Spleen (tissue), 13 donors: ENCODE measurements at places on chromosomes 11 and 22. TPM values are rescaled to one million over a fixed set of nuclear protein-coding genes. Genes with fewer than 3 reads are reported as not detected.

GRCh38 chr11:132051704-132052103 lies 681.3 kb downstream of the NTM start:
- DNase-seq: no peak
- H3K36me3 ChIP-seq: no peaks in the 10 kb centered on the region
- no peaks in the 10 kb centered on the region for H3K27me3 ChIP-seq
- H3K27ac ChIP-seq: no peak overlapping the region
- no peaks in the 10 kb centered on the region for H3K4me1 ChIP-seq
- no peak overlapping the region for H3K4me3 ChIP-seq

SCUBE2 gene
- polyA plus RNA-seq: 5.5 TPM

- no peaks in the 10 kb centered on the region for H3K4me1 ChIP-seq
- H3K36me3 ChIP-seq: no peaks in the 10 kb centered on the region
- no peak overlapping the region for H3K27ac ChIP-seq
These were observed 14.3 kb downstream of the CLDN5 start for GRCh38 chr22:19509923-19510322.

DNA sequence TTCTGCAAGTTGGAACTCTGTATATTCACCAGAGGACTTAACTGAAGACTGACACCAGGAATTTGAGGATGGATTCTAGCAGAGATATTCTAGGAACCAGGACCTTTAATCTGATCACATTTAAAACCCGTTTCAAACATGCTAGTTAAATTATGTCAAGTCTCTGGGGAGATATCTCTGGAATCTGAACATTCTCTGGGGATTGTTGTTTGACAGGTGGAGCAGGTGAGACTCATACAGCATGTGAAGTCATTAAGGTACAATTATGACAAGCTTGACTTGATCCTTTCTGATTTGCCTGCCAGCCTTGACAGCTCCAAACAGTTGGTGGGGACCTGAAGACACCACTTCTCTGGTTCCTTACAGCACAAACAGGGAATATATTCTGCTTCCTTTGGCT lies 100.3 kb downstream of the FAT3 start:
- H3K27ac ChIP-seq: no peak overlapping the region
- no peaks in the 10 kb centered on the region for H3K27me3 ChIP-seq
- no peaks in the 10 kb centered on the region for H3K4me1 ChIP-seq
- no peaks in the 10 kb centered on the region for H3K36me3 ChIP-seq
- DNase-seq: no peak

KCNE3 gene
- polyA plus RNA-seq: 9.6 TPM

DNA sequence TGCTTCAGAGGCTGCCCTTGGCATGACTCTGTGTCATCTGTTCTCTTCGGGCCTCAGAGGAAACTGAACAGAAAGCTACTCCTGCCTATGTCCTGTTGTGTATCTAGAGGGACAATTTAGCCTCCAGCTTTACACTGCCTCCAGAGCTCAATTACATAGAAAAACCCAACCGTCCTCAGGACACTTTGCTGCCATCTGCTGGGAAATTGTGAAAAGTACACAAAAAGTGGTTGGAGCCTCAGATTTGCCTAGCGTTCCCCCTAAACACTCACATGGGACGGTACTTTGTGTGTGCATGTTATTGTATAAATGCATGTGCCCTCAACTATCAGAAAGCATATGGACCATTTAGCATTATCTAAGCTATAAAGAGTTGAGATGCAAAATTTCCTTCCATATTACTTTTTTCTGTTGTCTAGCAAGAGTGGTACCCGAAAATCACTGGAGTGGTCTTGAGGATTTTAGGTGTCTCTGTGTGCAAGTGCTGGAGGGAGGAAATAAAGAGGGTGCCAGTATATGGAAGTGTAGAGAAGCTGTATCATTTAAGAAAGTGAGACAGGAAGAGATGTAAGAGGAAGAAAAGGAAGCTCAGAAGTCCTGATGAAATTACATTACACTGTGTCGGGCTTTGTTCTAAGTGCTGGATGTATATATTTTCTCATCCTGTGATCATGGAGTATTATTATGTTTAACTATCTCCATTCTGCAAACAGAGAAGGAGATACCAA lies 8.7 kb upstream of the MS4A4E start:
- H3K27ac ChIP-seq: no peak overlapping the region
- no peak for DNase-seq
- H3K4me1 ChIP-seq: peaks cover 19% of the 10 kb centered on the region

- DNase-seq: no peak
- no peak overlapping the region for H3K27ac ChIP-seq
- peaks cover 25% of the 10 kb centered on the region for H3K36me3 ChIP-seq
These were observed 17.6 kb upstream of the NCR3LG1 start for GRCh38 chr11:17333799-17334586.

DRICH1 gene
- polyA plus RNA-seq: 0.29 TPM

UCP3 gene
- 1.5 TPM for polyA plus RNA-seq

GAB4 gene
- not detected for polyA plus RNA-seq

DNA sequence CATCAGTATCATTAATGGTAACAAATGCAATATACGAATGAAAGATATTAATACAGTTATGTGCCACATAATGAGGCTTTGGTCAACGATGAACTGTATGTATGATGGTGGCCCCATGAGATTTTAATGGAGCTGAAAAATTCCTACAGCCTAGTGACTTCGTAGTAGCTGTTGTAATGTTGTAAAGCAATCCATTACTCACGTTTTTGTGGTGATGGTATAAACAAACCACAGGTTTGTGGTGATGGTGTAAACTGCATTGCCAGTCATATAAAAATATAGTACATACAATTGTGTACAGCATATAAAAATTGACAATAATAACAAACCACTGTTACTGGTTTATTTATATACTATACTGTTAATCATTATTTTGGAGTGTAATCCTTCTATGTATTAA lies 27.4 kb upstream of the GRIA4 start:
- no peaks in the 10 kb centered on the region for H3K27me3 ChIP-seq
- H3K36me3 ChIP-seq: no peaks in the 10 kb centered on the region

CCS gene
- polyA plus RNA-seq: 161 TPM

DNA sequence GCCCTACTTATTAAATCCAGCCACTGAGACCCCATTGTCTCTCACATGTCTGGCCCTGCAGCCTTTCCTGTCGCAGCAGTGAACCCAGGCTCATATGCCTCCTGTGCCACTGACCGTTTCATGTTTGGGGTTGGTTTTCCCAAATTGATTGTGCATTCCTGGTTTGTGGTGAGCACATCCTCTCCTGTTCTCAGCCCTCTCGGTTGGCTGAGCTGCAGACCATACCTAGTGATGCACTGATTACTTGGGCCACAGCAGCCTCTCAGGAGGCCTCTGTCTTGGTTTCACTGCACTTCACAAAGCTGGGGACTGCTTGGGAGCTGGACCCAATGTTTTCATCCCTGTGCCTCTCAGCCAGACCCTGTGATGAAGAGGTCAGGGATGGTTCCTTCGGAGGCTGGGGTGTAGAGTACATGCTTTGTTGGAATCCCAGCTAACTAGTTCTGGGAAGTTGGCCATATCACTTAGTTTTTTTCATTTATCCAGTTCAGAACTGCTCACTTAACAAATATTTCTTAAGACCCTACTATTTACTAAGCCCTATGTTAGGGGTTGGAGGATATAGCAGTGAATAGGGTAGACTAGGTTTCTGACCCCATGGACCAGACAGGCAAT lies 30.9 kb downstream of the PARVA start:
- no peak overlapping the region for H3K4me3 ChIP-seq
- no peak for DNase-seq
- H3K36me3 ChIP-seq: no peaks in the 10 kb centered on the region

FAM83F gene
- 0.02 TPM for polyA plus RNA-seq

DNA sequence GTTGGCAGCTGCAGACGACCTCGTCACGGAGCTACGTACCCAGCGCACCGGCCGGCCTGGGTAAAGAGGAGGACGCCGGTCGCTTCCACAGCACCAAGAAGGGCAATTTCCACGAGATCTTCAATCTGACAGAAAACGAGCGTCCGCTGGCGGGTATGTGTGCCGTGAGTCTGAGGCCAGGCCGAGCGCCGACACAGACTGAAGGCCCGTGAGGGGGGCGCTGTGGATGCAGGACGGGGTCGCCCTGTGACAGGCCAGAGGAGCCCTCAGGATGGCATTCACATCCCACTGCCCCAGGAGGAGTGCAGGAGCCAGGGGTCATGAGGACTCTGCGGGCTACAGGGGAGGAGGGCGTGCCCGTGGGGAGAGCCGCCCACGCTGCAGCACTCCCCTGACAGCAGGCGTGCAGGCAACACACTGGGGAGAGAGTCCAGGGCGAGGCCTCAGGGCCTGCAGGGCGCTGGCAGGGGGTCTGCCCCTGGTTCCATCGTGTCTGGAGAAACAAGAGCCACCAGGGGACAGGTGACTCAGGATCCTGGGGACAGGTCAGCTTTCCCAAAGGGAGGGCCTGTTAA lies 53.6 kb downstream of the GRAMD4 start:
- no peak overlapping the region for H3K4me3 ChIP-seq
- H3K27ac ChIP-seq: peak overlapping the region; percentile 65
- H3K4me1 ChIP-seq: peaks cover 50% of the 10 kb centered on the region
- H3K36me3 ChIP-seq: peaks cover 96% of the 10 kb centered on the region
- no peak for DNase-seq

DNA sequence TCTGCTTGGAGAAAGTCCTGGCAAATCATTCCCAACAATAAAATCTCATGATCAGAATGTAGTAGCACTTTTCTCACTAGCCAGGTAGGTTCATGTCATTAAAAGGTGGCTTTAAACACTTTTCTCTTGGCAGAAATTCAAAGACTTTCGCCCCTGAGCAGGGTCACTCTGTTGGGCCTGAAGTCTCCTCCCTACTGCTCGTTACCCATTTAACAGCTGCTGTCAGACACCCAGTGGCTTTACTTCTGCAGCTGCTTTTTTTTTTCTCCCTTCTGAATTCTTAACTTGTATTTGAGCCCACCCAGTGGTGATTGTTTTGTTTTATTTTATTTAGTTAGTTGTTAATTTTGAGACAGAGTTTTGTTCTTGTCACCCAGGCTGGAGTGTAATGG lies 25.0 kb downstream of the ARHGAP8 start:
- no peak overlapping the region for H3K4me3 ChIP-seq
- no peak for DNase-seq
- no peak overlapping the region for H3K27ac ChIP-seq

- no peaks in the 10 kb centered on the region for H3K36me3 ChIP-seq
- no peak for DNase-seq
- no peak overlapping the region for H3K27ac ChIP-seq
- H3K4me1 ChIP-seq: no peaks in the 10 kb centered on the region
- no peak overlapping the region for H3K4me3 ChIP-seq
These were observed 261.5 kb downstream of the LARGE1 start for GRCh38 chr22:33658775-33659174.

DNA sequence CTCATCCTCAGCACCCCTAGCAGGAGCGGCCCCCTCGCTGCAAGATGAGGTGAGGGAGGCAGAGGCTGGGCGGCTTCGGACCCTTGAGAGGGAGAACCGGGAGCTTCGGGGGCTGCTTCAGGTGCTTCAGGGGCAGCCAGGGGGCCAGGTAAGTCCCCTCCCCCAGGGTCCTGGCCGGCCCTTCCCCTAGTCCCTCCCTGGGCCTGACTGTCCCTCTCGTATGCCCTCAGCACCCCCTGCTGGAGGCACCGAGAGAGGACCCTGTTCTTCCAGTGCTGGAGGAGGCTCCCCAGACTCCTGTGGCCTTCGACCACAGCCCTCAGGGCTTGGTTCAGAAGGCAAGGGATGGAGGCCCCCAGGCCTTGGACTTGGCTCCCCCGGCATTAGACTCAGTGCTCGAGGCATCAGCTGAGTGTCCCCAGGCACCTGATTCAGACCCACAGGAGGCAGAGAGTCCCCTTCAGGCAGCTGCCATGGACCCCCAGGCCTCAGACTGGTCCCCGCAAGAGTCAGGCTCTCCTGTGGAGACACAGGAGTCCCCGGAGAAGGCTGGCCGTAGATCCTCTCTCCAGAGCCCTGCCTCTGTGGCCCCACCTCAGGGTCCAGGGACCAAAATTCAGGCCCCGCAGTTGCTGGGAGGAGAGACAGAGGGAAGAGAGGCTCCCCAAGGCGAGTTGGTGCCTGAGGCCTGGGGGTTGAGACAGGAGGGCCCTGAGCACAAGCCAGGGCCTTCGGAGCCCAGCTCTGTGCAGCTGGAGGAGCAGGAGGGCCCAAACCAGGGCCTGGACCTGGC lies 4.0 kb downstream of the CCDC88B start:
- peaks cover 68% of the 10 kb centered on the region for H3K36me3 ChIP-seq
- DNase-seq: peak; percentile 81
- H3K27ac ChIP-seq: no peak overlapping the region
- H3K4me3 ChIP-seq: no peak overlapping the region

PGA5 gene
- polyA plus RNA-seq: 0.51 TPM

RFPL2 gene
- polyA plus RNA-seq: 0.11 TPM

LRRC56 gene
- 2.2 TPM for polyA plus RNA-seq

OR8D1 gene
- polyA plus RNA-seq: not detected

DNA sequence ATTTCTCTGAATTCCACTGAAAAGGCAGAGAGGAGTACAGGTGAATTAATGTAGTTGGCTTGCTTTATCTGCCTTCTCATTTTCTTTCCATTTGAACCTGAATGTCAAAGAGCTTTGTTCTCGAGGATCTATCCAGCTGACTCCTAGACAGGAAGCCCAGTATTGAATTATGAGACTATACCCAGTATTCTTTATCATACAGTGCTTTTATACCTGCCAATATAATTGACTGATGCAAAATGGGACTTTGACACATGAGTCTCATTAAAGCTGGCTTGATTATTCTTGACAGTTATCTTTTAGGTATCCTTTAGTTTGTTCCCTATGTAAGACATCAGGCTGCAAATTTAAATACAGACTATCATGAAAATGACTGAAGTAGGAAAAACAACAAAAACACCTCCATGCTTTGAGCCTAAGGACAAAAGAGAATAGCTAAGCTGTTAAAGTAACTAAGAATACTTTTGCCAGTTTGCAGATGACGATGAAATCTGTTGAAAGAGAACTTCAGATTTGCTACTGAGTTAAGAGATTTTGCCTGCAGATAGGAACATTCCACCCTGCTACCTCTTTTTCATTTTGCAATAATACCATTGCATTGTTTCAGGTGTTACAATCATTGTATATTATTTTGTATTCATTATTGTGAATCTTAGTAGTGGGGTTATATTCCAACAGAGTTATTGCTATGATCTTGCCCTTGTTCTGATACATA lies 117.1 kb downstream of the ENTHD1 start:
- H3K36me3 ChIP-seq: no peaks in the 10 kb centered on the region
- H3K27ac ChIP-seq: no peak overlapping the region
- DNase-seq: no peak
- H3K27me3 ChIP-seq: no peaks in the 10 kb centered on the region
- no peak overlapping the region for H3K4me3 ChIP-seq
